Fibroblast of skin of abdomen (primary cell): ENCODE measurements at places on chromosomes 1 and 21.
A peak's percentile ranks its signal among the peaks of the same experiment; 100 is the strongest.

DNA sequence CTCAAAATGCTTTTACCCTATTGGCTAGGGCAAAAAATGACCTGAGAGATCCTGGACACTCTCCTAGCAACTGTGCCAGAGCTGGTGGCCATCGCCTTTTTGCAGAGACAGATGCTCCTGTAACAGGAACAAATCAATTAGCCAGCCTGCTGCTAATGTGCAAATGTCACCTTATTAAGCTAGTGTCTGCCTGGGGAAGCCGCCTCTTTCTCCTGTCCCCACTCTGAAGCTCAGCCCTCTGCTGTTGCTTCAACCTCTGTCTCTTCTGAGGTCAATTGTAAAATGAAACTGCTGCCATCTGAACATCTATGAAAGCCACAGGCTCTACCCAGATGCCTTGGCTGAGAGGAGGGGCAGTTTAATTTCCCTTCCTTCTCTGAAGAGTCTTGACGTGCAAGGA is 85.5 kb upstream of the CACNA1E start:
- DNase-seq, result no peak

DNA sequence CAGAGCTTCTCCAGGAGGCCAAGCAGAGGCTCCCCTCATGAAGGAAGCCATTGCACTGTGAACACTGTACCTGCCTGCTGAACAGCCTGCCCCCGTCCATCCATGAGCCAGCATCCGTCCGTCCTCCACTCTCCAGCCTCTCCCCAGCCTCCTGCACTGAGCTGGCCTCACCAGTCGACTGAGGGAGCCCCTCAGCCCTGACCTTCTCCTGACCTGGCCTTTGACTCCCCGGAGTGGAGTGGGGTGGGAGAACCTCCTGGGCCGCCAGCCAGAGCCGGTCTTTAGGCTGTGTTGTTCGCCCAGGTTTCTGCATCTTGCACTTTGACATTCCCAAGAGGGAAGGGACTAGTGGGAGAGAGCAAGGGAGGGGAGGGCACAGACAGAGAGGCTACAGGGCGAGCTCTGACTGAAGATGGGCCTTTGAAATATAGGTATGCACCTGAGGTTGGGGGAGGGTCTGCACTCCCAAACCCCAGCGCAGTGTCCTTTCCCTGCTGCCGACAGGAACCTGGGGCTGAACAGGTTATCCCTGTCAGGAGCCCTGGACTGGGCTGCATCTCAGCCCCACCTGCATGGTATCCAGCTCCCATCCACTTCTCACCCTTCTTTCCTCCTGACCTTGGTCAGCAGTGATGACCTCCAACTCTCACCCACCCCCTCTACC is 19.1 kb downstream of the CSF1 start:
- DNase-seq, result no peak

- DNase-seq, result no peak
These were observed 17.1 kb downstream of the KIF17 start for GRCh38 chr1:20700636-20701215.

DNA sequence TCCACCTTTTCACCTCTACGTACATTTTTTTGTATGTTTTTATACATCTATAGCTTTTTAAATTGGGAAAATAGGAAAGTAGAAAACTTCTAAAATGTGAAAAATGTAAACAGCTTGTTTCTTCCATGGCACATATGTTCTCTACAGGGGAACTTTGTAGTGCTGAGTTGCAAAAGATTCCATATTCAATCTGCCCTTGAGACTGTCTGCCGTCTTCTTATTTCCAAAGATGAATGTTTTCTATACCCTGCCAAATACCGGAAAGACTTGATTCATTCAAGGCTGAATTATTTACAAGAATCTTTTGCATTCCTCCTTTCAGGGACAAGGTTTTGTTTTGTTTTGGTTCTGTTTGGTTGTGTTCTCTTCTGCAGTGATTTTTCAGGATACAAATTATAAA is 1334.5 kb upstream of the ADGRL4 start:
- no peak for DNase-seq

GRCh38 chr1:20271498-20272400 is 18.9 kb upstream of the VWA5B1 start:
- no peak for DNase-seq

DNA sequence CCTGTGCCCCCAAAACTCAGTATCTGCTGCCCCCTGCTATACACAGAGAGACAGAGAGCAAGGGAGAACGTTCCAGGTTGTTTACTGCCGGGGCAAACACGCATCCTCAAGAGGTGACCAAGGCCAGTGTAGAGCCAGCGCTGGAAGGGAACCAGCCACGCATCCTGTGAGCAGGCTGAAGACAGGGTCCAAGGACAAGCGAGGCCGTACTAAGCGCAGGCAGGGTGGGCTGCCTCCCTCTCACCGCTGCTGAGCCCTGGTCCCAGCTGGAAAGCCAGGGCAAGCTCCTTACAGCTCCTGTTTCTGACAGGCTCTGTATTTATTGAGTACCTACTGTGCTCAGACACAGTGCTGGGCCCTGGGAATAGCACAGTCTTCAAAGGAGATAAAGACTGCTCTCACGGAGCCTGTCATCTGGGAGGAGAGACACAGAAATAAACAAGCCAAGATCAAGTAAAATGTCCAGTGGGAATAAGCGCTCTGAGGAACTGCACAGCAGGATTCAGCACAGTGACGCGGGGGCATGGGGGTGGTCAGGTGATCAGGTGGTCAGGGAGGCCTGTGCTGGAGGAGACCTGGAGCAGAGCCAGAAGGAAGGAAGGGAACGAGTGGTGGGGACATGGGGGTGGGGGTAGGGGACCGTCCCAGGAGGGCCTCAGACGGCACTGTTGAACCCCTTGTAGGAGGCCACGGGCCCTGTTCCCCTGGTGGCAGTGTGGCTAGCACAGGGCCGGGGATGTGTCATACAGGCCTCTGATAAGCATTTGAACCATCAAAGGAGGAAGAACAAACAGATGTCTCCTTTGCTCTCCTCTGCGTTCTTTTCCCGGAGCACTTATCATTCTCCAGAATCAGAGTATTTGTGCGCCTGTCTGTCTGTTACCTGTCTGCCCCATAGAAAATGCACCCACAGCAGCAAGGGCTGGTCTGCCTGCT is 37.8 kb upstream of the EFHD2 start:
- no peak for DNase-seq

GRCh38 chr1:3399732-3400131 is 54.7 kb upstream of the ARHGEF16 start:
- no peak for DNase-seq

- DNase-seq, result peak; percentile 79
These were observed 3.1 kb upstream of the ARHGEF2 start for GRCh38 chr1:155981266-155982088.

GRCh38 chr1:214977110-214977509 is 105.4 kb upstream of the KCNK2 start:
- no peak for DNase-seq

DNA sequence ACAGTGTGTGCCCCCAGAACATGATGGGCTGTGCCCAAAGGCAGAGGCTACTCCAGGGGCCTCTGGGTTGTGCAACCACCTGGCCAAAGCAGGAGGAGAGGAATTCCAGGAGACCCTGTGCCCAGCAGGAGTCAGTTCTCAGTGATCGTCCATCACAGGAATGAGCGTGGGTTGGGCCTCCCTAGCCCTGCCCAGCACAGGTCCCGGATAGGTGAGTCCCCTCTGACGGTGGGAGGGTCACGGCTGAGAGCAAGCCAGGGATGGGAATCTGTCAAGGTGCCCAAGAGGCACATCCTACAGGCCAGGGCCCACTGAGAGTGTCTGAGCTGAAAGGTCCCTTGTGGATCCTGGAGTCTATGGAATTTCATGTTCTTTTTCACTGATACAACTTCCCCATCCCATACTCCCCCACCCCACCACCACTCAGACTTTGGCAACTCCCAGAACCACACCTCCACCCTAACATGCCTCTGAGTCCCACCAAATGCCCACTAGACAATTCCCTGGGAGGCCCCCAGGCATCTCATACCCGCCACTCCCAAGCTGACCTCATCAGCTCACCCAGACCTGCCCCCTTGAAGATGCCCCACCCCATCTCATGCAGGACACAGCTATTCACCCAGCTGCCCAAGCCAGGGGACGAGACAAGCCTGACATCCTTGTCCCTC is 3.1 kb downstream of the GJB4 start:
- DNase-seq, result no peak

DNA sequence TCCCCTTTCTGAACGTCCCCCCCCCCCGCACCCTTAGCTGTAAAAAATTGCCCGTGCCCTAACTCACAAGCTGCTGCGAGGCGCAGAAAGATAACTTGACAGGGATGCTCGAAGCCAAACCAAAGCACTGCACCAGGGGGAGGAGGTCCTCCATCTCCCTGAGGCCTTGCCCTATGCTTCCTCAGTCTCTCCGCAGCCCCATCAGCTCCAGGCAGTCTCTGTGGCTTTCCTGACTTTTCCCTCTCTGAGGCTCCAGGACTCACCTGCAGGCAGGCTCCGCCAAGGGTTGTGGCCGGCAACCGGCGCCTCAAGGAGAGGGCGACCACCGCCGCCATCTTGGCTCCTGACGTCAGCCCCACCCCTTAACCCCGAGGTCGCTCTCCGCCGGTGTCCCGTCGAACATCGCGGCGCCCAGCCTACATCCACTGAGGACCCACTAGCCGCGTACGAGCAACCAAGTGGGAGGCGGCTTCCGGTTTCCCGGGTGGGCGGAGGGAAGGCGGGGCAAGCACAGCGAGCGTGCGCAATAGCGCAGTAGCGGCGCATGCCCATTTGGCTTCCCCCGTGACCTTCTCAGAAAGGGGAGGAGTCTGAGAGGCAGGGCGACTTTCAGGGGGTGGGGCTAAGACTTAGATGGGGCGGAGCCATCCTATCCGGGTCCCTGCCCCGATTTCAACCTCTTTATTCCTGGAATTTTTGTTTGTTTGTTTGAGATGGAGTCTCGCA is at the start of gene SDHB:
Gene SDHB, minus strand, starts transcription at position 348 of the 726 bp plus-strand sequence. Its CDS starts 13 bp downstream, at position 335.
- peak; percentile 98 for DNase-seq

DNA sequence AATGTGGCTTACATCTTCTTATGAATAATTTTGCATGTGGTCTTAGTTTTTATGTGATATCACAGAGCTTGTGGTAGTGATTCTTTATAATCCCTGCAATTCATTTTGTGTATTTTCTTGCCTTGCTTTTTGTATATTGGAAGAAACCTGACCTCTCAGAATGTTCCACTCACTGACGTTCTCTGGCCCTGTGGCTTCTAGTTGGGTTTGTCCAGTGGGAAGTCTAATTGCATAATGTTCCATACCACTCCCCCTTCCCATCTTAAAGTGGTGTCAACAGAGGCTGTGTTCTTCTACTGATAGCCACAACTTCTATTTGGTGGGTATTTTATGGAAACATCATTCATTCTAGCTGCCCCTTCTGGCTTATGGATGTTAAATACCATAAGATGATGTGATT is 225.3 kb downstream of the BACH1 start:
- DNase-seq, result no peak

DNA sequence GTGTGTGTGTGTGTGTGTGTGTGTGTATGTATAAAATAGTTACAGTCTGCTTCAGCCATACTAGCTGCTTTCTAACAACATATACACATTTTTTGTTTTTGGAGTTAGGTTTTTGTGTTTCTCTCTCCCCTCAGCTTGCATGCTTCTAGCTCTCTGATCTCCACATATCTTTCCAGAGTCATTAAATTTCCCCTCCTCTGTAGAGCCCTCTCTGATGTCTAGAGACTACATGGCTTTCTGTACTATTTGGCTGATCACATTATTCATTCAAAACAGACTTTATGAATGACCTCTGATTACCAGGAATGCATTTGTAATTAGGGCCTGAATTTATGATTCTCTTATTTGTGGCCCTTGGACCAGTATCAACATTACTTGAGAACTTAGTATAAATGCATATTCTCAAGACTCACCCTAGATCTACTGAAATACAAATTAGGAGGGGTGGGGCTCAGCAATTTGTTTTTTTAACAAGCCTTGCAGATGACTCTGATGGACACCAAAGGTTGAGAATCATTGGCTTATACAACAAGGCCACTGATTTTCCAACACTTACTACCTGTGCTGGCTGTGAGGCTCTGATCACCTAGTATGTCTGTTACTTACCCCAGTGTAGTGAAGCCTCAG is 104.5 kb downstream of the PTBP2 start:
- DNase-seq, result no peak

DNA sequence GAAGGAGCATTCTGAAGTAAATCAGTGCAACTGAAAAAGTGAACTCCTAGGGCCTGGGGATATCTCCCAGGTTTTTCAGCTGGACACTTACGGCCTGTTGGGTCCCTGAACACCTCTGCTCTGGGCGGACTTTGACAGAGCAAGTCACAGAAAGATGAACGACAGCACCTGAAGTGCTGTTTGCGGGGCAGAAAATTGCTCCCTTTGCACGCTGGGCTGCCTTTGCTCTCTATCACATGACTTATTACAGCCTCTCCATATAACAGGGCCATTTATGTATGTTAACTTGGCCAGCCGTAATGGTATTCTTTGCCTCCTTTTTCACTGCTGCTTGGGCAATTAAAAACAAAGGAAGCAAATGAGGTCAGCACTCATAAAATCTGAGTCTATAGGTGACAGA is 332.9 kb downstream of the BARHL2 start:
- no peak for DNase-seq

- DNase-seq, result no peak
These were observed 174.2 kb downstream of the PCP4 start for GRCh38 chr21:40041446-40041845.

DNA sequence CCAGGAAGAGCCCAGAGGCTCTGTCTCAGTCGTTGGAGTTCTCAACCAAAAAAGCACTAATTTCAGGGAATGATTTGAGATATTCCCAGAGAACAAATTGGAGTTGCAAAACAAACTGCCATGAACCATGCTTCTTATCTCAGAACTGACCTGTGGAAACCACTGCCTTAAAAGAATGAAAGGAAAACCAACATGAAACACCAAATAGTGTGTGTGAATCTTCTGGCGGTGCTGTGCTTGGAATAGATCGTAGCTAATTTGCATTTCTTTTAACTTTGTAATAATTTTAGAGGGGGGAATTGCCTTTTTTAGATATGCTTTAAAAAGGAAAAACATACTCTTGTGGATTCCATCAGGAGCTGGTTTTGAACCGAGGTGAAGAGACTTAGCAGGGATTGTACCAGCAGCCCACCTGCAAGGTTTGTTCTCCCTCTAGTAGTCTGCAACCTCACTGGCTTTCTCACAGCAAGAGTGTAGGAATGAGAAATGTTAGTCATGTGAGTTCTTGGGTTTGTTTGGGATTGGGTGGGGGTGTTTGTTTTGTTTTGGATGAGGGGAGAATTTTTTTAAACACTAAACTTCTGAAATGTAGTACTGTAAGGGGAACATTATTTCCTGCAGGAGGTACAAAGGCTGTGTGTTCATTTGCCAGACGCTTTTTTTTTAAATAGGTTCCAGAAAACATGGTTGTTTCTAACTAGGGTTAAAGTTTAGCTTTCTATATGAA is 45.7 kb upstream of the ANGPTL1 start:
- no peak for DNase-seq

- no peak for DNase-seq
These were observed 113.9 kb downstream of the ATP5PO start for GRCh38 chr21:33801424-33802405.

DNA sequence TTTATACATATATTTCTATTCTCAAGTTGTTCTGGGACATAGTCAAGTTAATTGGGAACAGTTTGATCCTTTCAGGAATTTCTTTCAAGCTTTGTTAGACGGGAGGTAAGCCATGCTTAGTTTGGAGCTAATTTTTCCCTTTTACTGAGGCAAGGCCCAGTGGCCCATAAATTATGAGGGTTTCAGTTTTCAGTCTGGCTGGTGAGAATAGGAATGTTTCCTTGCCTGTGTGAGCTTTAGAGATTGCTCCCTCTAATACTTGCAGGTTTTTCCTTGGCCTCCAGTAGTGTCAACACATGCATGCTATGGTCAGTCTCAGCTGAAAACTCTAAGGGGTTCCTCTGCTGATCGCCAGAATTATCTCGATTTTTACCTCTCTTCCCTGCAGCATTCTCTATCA is 14.1 kb upstream of the PHGDH start:
- DNase-seq, result no peak

- no peak for DNase-seq
These were observed 150.3 kb downstream of the ETS2 start for GRCh38 chr21:38956007-38956406.

- DNase-seq, result no peak
These were observed 48.2 kb downstream of the RPAP2 start for GRCh38 chr1:92346866-92347640.
